Glomerular endothelial cell (primary cell): ENCODE measurements at places on chromosomes 12 and 14. TPM values are rescaled to one million over a fixed set of nuclear protein-coding genes. Genes with fewer than 3 reads are reported as not detected.

Gene SLC2A13
- total RNA-seq: 3.0 and 5.7 TPM in 2 replicates

Gene SLC17A8
- not detected in 2 replicates for total RNA-seq

Gene RDH12
- not detected in 2 replicates for total RNA-seq

Gene PRR4
- total RNA-seq: 5.0 TPM in 1 of 2 replicates, not detected in the other

Gene L2HGDH
- total RNA-seq: 3.0 and 8.9 TPM in 2 replicates

Gene MEG3
- 134 and 219 TPM in 2 replicates for total RNA-seq

Gene ATP2B1
- 24.1 and 37.0 TPM in 2 replicates for total RNA-seq

Gene CEP290
- 15.8 and 19.0 TPM in 2 replicates for total RNA-seq

Gene ADGRD1
- not detected in 2 replicates for total RNA-seq

Gene ARHGDIB
- total RNA-seq: 272 and 438 TPM in 2 replicates

Gene RPL10L
- not detected in 2 replicates for total RNA-seq

Gene CD163L1
- total RNA-seq: 1.8 and 3.3 TPM in 2 replicates

Gene LPAR5
- total RNA-seq: 0.58 TPM in 1 of 2 replicates, not detected in the other

Gene FAIM2
- total RNA-seq: not detected in 2 replicates

Gene ACOT4
- total RNA-seq: 0.29 and 1.4 TPM in 2 replicates

Gene LGALS3
- 38.2 and 61.0 TPM in 2 replicates for total RNA-seq

Gene OAS1
- 10.9 and 43.6 TPM in 2 replicates for total RNA-seq

Gene SPIC
- not detected in 2 replicates for total RNA-seq

Gene KCNH3
- not detected in 2 replicates for total RNA-seq

Gene TOMM20L
- total RNA-seq: not detected in 2 replicates

Gene UTP20
- total RNA-seq: 13.8 and 16.6 TPM in 2 replicates

Gene CHD8
- total RNA-seq: 49.8 and 69.1 TPM in 2 replicates

Gene TULP3
- 18.5 and 24.0 TPM in 2 replicates for total RNA-seq

Gene PRIMA1
- not detected in 2 replicates for total RNA-seq
